NCI-H2107 (cell line): ENCODE measurements at places on chromosomes 12 and 14.

GRCh38 chr12:31308116-31308515, 17.8 kb downstream of the SINHCAF start:
- no peak for DNase-seq

DNA sequence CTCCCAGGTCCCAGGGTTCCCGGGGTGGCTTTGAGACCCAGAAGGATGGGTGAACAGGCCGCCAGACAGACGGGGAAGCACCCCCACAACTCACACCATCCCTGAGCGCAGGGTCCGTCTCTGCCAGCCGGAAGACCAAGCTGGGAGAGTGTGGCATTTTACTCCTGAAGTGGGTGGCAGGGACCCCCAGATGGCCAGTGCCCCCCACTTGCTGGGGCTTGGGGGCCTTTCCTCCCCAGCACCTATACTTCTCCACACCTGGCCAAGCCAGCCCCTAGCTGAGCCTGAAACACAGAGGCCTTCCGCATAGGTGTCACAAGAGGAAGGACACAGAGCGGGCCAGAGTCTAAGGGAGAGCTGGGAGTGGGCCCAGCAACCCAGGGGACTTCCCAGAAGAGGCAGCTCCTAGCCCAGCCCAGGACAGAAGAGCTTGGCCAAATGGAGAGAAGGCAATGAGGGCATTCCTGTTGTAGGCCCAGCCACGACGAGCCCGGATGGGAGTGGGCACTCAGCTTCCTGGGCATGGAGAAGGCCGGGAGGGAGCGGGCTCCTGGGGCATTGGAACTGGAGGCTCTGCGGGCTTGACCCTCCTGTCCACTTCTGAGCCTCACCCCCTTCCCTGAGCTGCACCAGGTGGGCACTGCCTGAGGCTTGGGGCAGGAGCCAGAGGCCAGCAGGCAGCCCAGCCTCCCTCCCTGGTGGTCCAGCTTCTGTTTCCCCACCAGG, 3.3 kb downstream of the AHNAK2 start:
- no peak for DNase-seq

GRCh38 chr12:104263580-104264358, 39.8 kb upstream of the EID3 start:
- DNase-seq, result peak; percentile 16

GRCh38 chr12:54369597-54370131, 5.4 kb upstream of the GPR84 start:
- DNase-seq, result no peak

- DNase-seq, result peak; percentile 96
Measured at GRCh38 chr14:96265383-96266095, 9.5 kb downstream of the BDKRB1 start.

- no peak for DNase-seq
Measured at GRCh38 chr12:123859035-123859434, 96.9 kb downstream of the DNAH10 start.

DNA sequence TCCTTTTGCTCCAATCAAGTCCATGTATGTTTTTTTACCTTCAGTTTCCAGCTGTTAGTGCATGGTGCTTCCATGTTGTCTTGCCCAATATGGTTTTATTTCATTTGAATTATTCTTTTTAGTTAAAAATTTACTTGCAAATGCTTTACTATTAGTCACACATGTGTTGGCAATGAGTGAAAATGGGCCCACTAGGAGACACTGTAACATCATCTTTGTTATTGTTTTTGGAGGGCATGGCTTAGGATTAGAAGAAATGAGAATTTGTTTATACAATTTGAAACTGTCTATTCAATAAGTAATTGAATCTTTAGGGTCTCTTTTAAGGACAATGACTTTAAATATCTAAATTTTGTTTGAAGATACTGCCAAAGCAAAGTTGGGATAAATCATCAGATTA, 133.7 kb downstream of the BRMS1L start:
- DNase-seq, result no peak

DNA sequence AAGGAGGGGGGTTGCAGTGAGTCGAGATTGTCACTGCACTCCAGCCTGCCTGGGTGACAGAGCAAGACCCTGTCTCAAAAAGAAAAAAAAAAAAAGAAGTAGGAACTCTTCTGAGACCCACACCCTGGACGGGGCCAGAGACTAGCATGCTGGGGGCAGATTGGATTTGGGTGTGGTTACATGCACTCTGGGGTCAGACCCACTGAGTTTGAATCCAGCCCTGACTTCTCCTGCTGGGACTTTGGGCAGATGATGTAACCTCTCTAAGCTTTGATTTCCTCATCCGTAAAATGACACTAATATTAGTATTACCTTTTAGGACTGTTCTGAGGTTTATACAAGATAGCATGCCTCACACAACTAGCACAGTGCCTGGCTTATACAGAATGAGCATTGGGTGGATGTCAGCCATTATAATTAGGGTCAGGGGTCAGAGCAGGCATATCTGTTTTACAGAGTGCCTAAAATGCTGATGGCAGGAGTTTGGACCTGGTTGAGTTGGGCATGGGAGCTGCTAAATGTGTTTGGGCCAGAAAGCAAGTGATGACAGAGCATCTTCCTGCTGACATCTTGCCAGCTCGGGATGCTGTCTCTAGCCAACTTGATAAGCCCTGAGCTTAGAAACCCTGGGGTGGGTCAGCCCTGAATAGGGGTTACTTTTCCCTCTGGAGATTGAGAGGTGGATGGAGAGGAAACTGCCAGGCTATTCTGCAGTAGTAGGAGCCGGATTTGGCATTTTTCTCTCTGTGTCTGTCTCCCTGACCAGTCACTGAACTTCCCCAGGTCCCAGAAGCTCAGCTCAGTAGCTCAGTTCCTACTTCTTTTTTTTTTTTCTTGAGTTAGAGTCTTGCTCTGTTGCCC, 15.5 kb downstream of the TPCN1 start:
- DNase-seq, result no peak

GRCh38 chr12:122204167-122205052, 901 bp downstream of the B3GNT4 start:
- no peak for DNase-seq

DNA sequence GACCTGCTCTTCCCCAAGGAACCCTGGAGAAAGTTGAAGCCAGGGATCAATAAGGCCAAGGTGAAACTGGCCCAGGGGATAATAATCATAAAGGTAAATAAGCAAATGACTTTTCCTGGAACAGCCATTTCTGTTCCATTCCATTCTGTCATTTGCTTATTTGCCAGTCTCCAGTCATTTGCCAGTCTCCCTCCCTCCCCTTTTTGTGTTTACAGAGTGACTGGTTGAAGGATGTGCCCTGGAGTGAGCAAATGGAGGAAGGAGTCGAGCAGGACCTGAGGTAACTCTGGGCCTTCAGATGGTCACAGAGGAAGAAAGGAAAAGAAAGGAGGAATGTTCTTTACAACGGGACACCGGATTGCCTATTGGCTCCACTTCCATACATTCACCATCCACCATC, 17.8 kb upstream of the DCD start:
- DNase-seq, result no peak

DNA sequence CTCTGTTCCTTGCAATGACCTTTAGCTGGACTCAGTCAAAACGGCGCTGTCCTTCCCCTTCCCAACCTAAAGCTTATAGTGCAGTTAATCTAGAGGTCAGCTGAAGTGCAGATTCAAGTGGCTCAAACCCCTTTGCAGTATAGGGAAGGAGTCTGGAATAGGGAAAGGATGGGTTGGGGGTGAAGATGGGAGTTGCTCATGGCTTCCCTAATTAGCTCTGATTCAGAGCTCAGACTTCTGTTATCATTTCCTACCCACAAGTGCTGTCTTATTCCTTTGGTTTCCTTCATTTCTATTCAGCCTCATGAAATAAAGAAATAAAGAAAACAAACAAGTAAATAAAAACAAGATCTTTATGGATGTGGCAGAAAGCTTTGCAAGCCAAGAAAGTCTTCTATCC, 264.0 kb upstream of the HMGA2 start:
- DNase-seq, result no peak

GRCh38 chr14:77024171-77024691, 4.3 kb downstream of the IRF2BPL start:
- DNase-seq, result peak; percentile 79

- no peak for DNase-seq
Measured at GRCh38 chr12:88546853-88547252, 33.4 kb downstream of the KITLG start.

GRCh38 chr12:22709292-22709691, 84.3 kb downstream of the ETNK1 start:
- DNase-seq, result peak; percentile 12

- no peak for DNase-seq
Measured at GRCh38 chr14:81305743-81306142, 85.0 kb upstream of the GTF2A1 start.

DNA sequence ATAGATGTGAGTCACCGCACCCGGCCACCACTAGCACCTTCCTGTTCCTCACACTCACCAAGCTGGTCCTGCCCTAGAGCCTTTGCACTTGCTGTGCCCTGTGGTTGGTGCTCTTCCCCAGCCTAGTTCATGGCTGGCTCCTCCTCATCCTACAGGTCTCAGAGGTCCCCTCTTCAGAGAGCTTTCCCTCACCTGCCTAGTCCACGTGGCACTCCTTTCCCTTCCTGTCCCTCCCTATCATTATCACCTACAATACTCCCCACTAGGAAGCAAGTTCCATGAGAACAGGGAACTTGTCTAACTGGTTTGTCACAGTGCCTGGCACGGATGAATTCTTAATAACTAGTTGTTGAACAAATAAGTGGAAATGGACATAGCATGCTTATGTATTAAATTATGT, 24.0 kb upstream of the TMED10 start:
- no peak for DNase-seq

GRCh38 chr12:56014205-56014604, 6.6 kb upstream of the IKZF4 start:
- DNase-seq, result peak; percentile 45

GRCh38 chr14:52106840-52107239, 38.0 kb upstream of the NID2 start:
- no peak for DNase-seq

- DNase-seq, result no peak
Measured at GRCh38 chr12:2645460-2645859, 149.3 kb upstream of the FKBP4 start.

DNA sequence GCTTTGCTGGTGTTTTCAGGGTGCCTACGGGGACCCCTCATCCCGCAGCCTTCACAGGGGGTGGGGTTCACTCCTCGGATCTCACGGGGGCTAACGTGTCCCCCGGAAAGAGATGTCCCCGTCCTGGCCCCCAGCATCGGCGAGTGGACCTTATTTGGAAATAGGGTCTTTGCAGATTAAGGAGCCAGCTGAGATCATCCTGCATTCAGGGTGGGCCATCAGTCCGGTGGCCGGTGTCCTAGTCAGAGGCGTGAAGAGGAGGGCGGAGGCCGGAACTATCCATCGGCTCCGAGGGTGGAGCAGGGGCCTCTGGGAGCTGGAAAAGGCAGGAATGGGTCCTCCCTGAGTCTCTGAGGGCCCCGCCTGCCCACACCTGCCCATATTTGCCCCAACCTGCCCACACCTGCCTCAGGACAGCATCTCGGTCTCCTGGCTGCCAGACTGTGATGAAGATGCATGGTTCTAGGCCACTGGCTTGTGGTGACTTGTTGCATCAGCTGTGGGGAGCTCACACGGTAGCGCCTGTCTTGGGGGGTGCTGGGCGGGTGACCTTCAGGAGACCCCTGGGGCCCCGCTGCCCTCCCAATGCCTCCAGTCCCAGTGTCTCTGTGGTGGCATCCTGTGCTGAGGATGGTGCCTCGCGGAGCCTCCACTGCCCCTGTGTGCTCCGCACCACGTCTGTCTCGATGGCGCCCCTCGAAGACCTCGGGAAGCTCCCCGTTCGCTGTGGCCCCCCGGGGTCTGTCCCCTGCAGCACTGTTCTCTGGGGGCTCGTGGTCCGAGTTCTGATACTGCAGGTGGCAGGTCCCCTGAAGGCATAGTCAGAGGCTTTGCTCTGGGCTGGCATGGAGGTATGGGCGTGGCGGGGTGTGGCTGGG, 14.7 kb downstream of the NOC4L start:
- no peak for DNase-seq

GRCh38 chr14:61568572-61569011, 126.7 kb upstream of the HIF1A start:
- peak; percentile 74 for DNase-seq

GRCh38 chr14:68814539-68815297, 21.9 kb upstream of the ZFP36L1 start:
- DNase-seq, result no peak

- no peak for DNase-seq
Measured at GRCh38 chr14:87434680-87435079, 558.3 kb downstream of the GALC start.

DNA sequence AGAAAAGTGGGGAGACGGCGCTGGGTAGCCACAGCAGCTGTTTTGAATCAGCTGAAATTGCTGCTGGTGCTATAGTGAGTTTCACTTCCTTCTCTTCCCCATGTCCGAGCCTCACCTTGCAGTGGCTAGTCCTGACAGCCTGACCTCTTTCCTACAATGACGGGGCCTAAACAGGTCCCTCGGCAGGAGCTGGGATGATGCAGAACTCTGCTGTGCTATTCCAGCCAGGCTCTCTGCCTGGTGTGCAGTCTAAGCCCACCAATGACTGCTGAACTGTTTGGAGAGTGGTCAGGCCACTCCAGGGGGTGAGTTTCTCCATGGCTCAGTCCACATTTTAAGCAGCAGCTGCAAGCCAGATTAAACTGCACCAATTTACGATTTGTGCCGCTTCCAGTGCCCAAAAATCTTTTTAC, 207.3 kb downstream of the TTC7B start:
- DNase-seq, result no peak

DNA sequence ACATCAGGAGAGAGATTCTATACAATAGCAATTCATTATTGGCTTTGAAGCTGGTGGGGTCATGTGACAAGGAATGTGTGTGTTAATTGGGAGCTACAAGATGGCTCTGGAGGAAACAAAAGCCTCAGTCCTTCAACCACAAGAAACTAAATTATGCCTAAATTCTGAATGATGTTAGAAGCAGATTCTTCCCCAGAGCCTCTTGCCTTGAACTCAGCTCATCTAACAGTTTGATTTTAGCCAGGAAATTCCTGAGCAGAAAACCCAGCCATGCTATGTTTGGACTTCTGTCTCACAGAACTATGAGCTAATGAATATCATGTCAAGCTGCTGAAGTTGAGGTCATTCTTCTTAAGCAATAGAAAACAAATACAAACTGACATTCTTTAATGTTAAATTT, 274.7 kb downstream of the SLC6A15 start:
- no peak for DNase-seq

DNA sequence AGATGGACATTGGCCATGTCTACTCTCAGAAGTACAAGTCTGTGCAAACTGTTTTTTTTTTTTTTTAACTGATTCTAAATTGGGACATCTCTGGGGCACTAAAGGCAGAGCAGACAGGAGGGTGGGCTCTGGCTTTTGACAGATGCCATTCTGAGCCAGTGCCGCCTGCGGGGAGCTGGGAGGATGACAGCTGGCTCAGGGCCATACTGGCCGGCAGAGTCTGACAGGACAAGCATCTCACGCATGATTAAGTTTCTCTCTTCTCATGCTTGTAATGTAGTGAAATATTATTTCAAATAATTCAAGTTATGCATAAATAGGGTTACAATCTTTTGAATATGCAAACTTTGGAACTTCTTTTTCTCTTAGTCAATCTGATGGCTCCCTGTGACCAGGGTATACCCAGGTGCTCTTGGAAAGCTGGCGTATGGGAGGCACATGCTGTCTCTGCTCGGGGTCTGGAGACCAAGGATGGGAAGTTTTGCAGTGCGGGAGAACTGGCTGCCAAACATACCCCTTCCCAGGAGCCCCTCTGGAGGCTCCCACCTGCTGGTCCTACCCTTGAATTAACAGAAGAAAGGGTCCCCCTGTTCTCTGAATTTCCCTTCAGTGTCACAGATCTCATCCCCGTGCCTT, 7.6 kb downstream of the CDCA4 start:
- no peak for DNase-seq

- DNase-seq, result no peak
Measured at GRCh38 chr14:99754141-99755067, 38.8 kb upstream of the EML1 start.
